Stimulated activated CD8-positive, alpha-beta memory T cell treated with anti-CD3 and anti-CD28 coated beads, Interleukin-4, amount 100 ng/mL, for 24 hours (primary cell): ENCODE measurements at places on chromosomes 16 and 17.

DNA sequence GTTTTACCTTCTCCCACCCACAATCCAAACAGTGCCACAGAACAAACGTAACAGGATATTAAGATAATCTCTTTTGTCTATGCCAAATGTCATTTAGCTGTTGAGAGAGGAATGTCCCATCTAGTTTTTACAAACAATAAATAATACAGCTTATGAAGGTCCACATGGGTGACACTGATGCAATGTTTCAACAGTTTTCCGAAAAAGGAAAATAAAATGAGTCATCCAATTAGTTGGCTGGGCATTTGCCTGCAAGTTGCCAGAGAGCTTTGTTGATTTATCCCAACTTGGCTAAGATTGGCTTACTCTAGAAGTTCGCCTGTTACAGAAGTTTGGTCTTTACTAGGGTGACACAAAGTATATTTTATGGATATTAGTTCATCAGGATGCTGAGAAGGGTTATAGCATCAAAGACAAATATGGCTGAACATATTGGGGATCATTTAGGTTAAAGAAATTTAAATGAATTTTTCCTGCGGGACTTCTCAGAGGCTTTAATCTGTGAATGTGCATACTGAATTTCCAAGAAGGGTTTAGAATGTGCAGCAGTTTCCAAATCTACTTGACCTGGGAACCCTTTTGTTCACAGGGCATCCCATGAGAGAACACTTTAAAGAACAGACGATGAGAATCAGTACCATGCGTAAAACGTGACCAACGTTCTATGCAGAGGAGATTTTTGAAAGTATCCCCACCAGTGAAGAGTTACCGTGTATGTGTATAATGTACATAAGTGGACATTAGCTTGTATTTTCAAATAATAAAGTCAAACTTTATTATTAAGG is 73.1 kb downstream of the CDH13 start:
- DNase-seq, result no peak

GRCh38 chr17:34465789-34466188 is 102.8 kb upstream of the CCL1 start:
- DNase-seq, result no peak

GRCh38 chr17:28723159-28723835 is 2.7 kb downstream of the TLCD1 start:
- no peak for DNase-seq

DNA sequence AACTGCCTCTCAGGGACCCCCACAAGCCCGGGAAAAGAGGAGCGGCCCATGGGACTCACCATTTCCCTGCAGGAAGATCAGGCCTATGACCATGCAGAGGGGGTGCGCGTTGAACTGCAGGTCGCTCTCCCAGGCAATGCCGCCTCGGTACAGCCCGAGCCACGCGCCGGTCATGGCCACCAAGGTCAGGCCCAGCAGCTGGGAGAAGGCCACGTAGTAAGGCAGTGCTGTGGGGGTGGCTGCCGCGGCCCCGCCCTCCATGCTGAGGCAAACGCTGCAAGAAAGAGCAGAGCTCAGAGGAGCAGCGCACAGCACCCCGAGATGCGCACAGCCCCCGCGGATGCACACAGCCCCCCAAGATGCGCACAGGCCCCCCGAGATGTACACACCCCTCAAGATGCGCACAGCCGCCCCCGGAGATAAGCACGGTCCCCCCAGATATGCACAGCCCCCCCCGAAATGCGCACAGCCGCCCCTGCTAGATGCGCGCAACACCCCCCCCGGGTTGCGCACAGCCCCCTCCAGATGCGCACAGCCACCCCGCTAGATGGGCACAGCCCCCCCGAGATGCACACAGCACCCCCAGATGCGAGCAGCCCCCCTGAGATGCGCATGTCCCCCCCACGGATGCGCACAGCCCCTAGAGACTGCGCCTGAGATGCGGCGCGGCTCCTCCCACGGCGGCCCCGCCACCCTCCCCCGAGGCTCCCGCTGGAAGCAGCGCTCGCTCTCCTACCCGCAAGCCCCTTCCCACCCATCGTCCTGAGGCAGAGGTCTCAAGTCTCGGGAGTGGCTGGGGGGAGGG is 8.6 kb downstream of the CYB561 start:
- DNase-seq, result no peak

GRCh38 chr17:71446645-71447437 is 674.0 kb upstream of the SOX9 start:
- DNase-seq, result no peak

GRCh38 chr16:63069047-63069446 is 1032.8 kb upstream of the CDH8 start:
- DNase-seq, result no peak

- no peak for DNase-seq
Measured at GRCh38 chr17:82489117-82489516, 30.4 kb upstream of the FOXK2 start.

DNA sequence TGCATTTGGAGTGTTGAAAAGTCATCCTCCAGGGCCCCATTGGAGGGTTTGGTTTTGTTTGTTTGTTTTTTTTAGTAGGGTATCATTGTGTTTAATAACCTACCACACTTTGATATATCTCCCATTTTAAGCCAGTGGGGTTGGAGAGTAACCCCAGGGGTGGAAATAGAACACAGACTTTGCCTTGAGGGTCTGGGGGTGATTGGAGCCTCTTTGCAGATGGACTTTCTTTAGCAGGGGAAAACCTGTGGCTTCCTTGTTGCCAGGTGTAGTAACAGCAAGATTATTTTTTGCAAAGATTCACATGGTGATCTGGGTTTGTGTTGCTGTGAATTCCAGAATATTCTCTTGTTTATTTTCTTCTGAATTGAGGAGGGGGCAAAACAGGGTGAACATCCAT is 1.5 kb downstream of the ABCC1 start:
- DNase-seq, result no peak

GRCh38 chr16:85027958-85028684 is 526 bp downstream of the KIAA0513 start:
- no peak for DNase-seq

GRCh38 chr17:42893359-42893758 is 7.2 kb upstream of the G6PC1 start:
- DNase-seq, result no peak

DNA sequence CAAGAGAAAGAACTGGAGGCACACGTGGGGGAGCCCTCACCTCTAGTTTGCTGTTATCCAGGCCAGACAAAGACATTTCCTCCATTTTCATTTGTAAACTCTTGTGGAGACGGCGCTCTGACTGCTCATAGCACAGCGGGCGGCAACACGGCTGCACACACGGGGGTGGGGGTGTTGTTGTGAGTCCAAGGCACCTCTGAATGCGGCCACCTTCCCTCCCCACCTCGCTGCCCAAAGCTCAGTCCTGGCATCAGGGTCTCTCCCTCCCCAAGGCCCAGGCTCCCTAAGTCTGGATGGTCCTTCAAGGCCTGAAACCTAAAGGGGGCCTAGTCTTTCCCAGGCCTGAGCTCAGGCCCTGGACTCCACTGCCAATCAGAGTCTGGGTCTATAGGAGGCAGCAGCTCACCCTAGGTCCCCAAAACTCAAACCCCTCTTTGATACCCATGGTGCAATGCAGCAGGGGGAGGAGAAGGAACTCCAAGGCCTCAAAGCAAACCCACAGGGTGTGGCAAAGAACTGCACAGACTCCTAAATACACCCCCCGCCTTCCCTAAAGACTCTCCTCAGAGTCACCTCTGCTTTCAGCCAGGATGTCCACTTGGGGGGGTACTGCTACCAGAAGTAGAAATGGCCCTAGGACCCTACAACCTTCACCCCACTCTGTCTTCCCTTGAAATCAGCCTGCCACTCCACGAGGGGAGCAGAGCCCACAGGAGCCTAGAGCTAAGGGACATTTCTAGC is 1.5 kb downstream of the ATXN7L3 start:
- DNase-seq, result no peak

DNA sequence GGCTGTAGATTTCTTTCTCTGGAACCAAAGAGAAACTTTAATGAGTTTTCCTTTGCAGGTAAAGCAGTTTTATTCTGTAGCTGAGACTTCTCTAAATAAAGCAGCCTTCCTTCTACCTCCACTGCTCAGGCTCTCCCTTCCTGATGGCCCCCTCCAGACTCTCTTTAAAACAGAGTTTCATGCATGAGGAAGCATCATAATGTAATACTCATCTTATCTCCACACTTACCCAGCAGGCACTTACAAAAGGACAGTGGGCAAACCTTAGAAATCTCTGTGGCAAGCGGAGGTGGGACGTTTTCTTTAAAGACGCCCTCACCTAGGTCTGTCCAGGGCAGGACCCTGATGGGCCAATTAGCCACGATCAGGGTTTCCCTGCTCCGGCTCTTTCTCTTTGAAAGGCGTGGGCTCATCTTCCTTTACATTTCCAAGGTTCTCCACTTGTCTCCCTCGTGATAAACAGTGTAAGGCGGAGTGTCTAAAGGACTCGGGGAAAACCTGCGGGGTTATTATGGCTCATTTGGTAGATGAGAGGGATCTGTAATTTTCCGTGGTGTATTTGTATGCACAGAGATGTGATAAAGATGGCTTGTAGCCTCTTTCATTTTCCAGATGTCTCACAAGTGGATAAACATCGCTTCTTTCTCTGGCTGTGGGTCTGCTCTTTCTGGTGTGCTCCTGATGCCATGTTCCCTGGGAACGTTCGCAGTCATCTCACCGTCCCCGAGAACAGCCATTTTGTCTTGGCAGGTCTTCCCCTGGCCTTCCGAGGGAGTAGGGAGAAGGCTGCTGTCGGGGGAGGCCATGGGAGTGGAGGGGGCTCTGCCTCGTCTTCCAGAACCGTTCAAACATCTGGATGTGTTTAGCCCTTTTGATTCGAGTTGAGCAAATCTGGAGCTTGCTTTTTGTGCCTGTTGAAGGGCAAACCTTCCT is 239.0 kb downstream of the CCDC182 start:
- DNase-seq, result no peak

DNA sequence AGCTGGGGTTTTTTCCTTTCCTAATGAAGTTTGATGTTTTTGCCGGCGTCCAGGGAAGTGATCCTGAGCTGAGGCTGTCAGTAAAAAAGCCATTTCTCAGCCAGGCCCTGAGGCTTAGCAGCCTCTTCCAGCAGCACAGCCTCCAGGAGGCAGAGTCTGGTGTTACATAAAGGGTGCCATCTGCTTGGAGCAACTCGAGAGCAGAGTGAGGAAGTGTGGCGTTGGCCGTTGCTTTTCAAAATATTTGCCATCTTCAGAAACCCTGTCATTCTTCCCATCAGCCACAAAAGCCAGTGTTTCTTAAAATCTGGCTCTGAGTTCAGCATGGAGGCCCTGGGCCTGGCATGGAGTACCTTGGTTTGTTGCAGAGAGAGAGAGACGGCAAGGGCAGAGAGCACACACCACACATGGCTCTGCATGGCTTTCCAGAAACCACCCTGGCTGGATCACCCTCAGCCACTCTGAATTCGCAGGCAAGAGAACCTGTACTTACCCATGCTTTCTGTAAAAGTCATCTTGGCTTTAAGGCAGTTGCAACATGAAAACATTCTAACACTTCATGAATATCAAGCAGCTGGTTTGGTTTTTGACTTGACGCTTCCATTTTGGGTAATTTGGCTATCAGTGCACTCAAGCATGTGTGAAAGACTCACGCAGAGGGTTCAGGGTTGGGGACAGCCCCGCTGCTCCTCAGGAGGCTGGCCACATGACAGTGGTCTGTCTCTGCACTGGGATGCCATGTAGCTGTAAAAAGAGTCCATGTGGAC is 21.0 kb downstream of the PMM2 start:
- no peak for DNase-seq

DNA sequence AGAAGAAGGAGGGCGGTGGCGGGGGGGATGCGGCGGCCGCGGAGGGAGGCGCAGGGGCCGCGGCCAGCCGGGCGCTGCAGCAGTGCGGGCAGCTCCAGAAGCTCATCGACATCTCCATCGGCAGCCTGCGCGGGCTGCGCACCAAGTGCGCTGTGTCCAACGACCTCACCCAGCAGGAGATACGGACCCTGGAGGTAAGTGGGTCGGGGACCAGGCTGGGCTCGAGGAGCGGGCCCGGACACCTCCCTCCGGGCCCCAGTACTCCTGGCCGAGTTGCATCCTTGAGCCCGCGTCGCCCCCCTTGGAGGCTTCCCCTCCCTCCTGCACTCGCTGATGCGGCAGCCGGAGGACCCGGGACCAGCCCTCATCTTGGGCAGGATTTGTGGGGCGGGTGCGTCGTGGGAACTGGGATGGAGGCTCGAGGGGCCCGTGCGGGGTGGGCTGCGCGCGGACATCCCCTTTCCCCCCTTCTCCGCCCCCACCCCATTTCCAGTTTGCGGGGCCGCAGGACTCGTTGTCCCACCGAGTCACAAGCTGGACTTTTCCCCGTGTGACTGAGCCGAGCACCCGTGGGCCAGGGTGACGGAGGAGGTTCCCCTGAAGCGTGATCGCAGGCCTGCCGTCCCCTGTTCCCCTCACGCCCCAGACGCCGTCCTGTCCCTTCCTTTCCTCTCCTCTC is 572 bp downstream of the KSR1 start:
- DNase-seq, result no peak

DNA sequence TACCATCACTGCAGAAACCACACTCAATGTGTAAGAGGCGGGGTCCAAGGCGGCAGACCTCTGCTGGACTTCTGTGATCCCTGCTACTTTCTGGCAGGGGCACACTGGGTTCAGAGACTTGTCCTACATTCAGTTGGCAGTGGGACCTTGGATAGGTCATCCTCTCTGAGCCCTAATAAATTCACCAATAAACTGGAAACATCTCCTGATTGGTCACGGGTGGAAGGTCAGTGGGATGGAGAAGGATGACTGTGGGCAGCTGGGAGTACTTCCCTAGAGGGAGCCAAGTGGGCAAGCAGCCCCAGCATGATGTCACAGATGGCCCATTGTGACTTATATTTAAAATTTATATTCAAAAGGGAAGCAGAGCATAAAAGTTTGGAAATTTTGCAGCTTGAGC is 49.7 kb downstream of the RNF112 start:
- DNase-seq, result no peak

DNA sequence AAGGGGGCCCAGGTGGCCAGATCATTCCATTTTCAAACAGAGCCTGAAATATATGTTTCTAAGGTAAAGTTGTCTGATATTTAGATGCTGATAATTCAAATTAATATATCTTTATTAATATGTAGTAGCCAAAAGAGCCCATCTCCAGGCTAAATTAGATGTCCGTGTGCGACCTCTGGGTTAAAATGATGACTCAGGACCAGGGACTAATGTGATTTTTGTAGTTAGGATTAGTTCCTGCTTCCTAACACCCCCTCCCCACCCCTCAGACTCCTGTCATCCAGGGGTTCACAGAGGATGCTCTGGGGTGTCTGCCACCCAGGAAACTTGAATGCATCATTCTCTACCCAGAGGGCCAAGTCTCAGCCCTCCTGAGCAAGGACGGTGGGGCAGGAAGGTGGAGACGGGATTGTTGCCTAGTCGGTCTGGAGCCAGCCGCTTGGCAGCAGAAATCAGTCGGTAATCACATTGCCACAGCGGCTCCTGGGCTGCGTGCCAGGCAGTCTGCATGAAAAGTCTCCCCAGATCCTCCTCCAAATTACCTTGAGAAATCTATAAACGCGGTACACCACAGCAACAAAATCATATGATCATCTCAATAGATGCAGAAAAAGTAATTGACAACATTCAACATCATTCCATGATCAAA is 29.8 kb downstream of the CNGB1 start:
- DNase-seq, result no peak

DNA sequence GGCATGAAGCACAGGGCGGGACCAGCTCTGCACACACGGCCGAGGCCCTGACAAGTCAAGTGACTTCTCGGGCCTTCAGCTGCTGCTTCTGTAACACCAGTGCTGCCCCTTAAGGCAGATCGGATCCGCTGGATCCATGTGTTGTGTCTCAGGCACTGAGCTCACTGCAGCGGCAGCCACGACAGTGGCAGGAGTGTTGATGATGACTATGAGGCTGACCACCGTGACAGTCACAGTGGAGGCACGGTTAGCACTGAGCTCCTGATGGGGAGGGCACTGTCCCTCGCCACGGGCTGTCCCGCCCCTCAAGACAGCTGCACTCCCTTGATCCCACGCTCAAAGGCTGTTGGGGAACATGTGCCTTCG is 29.4 kb downstream of the PEMT start:
- no peak for DNase-seq
